NCI-H187 (cell line): ENCODE measurements at places on chromosomes 5 and 9.

DNA sequence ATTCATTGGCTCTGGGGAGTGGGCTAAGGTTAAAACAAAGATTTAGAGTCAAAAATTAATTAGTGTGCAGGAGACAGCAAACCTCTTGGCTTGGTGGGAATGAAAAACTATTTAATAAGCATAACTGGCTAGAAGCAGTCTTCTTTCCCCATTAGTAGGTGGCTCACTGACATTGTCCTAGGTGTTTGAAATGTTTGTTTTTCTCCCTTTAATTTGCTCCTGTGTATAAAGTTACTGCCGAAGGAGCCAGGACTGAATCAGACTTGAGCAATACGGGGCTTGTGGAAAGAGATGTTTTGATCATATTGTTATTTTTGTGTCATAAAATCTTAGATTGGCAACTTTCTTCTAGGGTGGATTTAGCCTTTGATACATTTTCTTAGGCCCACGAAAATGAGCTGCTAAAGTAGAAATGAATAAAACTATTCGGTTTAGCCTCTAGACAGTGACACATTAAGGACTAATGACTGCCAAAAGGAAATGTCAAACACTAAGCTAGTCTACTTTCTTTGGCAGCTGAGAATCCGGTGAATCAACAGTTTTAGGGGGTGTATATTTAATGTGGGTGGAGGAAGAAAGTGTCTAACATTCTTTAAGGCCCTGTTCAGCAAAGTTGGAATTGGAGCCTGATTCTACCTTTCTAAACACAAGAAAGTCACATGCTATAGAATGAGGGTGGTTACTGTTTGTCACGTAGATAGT lies 30.2 kb downstream of the LRRTM2 start:
- DNase-seq, result no peak

DNA sequence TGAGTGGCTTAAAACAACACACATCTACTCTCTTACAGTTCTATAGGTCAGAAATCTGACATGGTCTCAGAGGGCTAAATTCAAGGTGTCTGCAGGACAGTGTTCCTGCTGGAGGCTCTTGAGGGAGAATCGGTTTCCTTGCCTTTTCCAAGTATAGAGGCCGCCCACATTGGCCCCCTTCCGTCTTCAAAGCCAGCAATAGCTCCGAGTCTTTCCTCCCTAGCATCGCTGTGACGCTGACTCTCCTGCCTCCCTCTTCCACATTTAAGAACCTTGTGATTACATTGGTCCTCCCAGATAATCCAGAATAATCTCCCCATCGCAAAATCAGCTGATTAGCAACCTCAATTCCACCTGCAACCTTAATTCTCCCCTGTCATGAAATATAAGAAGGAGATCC lies 81.3 kb upstream of the IER5L start:
- no peak for DNase-seq

DNA sequence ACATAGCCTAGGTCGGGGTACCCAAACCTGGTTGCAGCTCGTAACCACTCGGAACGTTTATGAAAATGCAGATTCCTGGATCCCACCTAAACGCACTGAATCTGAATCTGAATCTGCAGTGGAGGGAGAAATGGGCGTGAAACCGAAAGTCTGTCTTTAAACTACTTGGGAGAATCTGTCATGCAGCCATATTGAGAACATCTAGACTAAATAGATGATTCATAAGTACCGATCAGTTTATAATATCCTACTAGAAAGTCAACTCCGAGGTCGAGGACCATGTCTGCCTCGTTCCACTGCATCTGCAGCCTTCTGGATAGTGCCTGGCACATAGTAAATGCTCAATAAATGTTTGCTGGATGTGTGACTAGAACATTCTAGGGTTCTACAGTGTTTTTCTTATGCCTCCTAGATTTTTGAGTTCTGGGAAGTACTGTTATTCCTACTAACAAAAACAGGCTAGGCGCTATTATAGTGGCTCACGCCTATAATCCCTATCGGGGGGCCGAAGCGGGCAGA lies 632 bp downstream of the COQ4 start:
- DNase-seq, result no peak

DNA sequence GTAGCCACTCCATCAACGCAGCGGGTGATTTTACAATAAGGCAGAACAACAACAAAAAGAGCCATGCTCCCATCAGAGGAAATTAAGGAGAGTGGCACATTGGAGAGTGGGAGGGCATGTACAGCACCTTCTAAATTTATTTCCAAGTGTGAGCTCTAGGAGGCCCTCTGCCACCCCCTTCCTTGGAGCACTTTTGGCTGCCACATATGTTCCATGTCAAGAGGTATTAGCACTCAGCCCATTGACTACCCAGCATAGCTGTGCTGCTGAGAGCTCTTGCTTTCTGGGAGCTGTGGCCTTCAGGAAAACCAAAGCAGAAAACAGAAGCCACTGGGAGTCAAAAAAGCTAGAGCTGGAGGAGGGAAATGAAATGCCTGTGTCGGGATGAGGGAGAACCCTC lies 200.2 kb upstream of the PANK3 start:
- DNase-seq, result no peak

- DNase-seq, result no peak
Observed at GRCh38 chr9:74858751-74859414, 28.8 kb downstream of the TRPM6 start.

- no peak for DNase-seq
Observed at GRCh38 chr5:140301136-140301535, 1.8 kb downstream of the PFDN1 start.

GRCh38 chr9:113886466-113886865 lies 10.4 kb downstream of the ZNF618 start:
- no peak for DNase-seq

GRCh38 chr5:44797841-44798240 lies 10.9 kb upstream of the MRPS30 start:
- no peak for DNase-seq

GRCh38 chr9:38382141-38382540 lies 10.4 kb upstream of the ALDH1B1 start:
- DNase-seq, result no peak

DNA sequence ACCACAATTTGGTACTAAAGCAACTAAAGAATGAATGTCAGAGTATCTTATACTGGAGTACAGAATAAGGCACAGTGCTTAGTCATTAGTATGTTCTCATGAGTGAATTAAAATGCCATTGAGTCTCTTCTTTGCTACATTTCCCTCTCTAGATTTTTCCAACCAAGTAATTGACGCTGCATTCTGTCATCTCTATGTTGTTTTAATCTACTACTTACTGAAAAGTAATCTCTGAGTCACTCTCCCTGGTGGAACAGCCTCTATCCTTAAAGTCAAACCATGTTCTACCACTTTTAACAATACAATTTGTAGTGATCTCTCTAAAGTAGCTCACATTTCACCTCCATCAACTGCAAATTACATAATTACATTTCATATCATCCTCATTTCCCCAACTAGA lies 495.1 kb downstream of the CDH18 start:
- no peak for DNase-seq

DNA sequence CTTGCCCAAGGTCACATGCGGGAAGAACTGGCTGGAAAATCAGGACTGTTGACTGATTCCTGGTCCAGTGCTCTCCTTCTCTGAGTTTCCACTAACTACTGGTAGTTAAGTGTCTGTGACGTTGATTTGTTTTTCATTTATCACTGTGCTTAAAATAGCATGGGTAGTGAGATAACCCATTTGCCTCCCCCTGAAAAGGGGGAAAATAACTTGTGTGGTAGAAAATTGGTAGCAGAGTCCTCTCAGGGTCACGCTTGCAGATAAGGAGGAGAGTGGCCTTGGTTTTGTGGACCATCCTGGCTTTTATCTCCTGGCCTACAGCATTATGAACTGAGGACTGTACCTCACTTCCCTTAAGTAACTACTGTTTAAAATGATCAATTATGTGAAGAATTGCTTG lies 10.9 kb downstream of the FUBP3 start:
- no peak for DNase-seq

- DNase-seq, result no peak
Observed at GRCh38 chr5:97065475-97065874, 76.9 kb downstream of the LIX1 start.
